ENCODE measurements at places on chromosomes 2 and 18.
A peak's percentile ranks its signal among the peaks of the same experiment; 100 is the strongest.

- DNase-seq = peak; percentile 87
Observed at GRCh38 chr18:44826418-44827259, 146.0 kb downstream of the SETBP1 start.

GRCh38 chr18:76708071-76708721, 114.2 kb upstream of the ZNF236 start:
- DNase-seq = no peak

- no peak for DNase-seq
Observed at GRCh38 chr2:126935774-126936173, 37.1 kb downstream of the TEX51 start.

DNA sequence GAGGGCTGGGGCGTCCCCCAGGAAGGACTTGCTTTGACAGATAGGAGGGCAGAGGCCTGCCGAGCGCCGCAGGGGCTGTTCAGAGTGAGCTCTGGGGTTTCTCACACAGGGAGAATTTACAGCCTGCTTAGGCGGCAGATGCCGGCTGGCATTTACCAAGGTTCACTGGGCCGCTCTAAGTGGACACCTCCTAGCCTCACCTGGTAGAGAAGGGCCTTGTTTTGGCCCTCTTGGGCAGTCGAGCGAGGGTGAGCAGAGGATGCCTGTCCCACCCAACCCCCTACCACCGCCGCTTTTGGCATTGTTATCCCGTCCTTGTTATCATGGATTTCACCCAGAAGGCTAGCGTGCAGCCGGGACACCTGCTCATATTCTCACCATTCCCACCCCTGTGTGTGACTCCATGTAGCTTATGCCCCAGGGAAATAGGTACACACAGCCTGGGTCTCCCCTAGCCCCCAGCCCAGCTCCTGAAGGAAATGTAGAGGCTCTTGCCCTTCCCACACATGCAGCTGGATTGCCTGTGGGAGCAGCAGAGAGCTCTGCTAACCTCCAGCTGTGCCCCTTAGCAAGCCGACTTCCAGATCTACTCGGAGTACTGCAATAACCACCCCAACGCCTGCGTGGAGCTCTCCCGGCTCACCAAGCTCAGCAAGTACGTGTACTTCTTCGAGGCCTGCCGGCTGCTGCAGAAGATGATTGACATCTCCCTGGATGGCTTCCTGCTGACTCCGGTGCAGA, 52.4 kb downstream of the FAM168B start:
- no peak for DNase-seq

DNA sequence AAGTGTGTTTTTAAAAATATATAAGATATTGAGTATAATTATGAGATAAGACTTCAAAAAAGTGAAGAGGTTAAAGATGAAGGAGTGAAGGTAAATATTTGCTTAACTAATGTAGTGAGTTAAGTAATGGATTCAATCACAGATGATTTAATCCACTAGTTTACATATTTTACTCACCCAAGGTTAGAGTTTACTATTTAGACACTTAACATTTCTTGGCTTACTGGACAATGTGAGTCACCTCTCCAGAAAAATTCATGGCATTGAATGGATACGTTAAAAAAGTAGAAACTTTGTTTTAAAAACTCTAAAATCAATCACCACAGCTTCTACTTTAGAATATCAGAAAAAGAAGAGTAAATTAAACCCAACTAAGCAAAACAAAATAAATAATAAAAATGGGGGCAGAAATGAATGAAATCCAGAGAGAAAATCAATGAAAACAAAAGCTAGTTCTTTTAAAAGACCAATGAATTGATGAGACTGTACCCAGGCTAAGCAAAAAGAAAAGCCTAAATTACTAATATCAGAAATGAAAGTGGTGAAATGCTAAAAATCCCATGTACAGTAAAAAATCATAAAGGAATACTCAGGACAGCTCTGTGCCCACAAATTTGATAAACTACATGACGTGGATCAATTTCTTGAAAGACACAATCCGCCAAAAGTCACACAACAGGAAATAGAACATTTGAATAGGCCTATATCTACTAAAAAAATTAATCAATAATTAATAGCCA, 1.9 kb upstream of the HMSD start:
- no peak for DNase-seq

DNA sequence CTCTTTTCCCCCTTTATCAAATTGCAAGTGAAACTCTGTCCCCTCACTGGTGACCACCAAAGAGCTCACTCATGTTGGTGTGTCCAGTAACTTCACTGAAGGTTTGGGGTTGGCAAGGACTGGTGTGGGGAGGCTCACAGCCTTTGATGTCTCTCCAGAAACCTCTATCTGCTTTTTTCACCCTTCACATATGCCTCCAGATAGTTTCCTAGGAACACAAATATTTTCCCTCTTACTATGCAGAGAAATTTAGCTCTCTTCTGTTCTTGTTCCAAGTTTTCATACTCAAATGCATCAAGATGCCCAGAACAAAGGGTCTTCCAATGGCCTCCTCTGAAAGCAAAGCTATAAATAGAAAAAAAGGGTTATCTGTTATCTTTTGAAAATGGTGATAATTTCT, 20.7 kb downstream of the DTNA start:
- DNase-seq = no peak

- DNase-seq = no peak
Observed at GRCh38 chr2:112824694-112825085, 11.9 kb downstream of the IL1B start.

GRCh38 chr2:47907039-47907781, 912 bp upstream of the FBXO11 start:
- no peak for DNase-seq

- DNase-seq = no peak
Observed at GRCh38 chr2:144201868-144202468, 318.0 kb downstream of the ZEB2 start.

Data from femur (tissue), 1 donor.